Fibroblast of skin of abdomen (primary cell): ENCODE measurements at places on chromosomes 2 and 18.
A peak's percentile ranks its signal among the peaks of the same experiment; 100 is the strongest.

DNA sequence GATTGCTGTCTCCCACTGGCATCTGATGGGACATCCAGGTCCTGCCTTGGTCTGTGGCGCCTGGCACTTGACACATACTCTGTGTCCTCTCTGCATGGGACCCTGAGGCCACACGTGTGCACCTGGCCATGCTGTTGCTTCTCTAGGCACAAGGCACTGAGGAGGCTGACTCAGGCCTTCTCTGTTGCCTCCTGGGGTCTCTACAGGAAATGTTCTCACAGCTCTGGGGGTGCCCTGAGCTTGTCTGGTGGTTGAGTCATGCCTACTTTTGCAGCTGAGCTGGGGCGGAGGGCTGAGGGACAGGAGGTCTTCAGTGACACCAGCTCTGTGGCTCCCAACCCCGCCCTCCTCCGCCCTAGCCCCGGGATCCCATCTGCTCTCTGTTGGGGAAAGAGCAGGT lies 207.0 kb upstream of the HS6ST1 start:
- peak; percentile 31 for DNase-seq

GRCh38 chr2:211494536-211494935 lies 938.1 kb downstream of the CPS1 start:
- no peak for DNase-seq

- no peak for DNase-seq
These were observed 265.9 kb downstream of the TFCP2L1 start for GRCh38 chr2:121019071-121019470.

GRCh38 chr2:49288902-49289700 lies 134.8 kb upstream of the FSHR start:
- peak; percentile 73 for DNase-seq

- no peak for DNase-seq
These were observed 419.9 kb downstream of the NBAS start for GRCh38 chr2:15141211-15141610.

GRCh38 chr18:5584746-5585417 lies 41.1 kb upstream of the EPB41L3 start:
- peak; percentile 73 for DNase-seq

- no peak for DNase-seq
These were observed 34.9 kb downstream of the HDAC4 start for GRCh38 chr2:239365782-239366435.

DNA sequence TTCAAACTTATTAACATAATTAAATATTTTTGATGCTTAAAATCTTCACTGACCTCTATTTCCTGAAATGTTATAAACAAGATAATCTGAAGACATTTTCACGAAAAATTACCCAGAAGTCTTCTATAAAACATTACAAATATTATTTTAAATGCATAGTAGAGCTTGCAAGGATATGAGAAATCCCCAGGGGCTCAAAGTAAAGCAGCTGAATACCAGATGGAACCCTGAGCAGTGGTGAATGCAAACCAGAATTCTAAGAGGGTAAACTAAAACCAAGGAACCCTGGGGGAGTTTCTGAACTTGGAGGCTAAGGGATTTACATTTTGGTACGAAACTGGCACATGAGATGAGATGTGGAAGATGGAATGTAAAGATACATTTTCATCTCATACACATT lies 83.6 kb downstream of the FSHR start:
- DNase-seq, result no peak

- no peak for DNase-seq
These were observed 148.9 kb downstream of the TCF4 start for GRCh38 chr18:55439056-55439455.

DNA sequence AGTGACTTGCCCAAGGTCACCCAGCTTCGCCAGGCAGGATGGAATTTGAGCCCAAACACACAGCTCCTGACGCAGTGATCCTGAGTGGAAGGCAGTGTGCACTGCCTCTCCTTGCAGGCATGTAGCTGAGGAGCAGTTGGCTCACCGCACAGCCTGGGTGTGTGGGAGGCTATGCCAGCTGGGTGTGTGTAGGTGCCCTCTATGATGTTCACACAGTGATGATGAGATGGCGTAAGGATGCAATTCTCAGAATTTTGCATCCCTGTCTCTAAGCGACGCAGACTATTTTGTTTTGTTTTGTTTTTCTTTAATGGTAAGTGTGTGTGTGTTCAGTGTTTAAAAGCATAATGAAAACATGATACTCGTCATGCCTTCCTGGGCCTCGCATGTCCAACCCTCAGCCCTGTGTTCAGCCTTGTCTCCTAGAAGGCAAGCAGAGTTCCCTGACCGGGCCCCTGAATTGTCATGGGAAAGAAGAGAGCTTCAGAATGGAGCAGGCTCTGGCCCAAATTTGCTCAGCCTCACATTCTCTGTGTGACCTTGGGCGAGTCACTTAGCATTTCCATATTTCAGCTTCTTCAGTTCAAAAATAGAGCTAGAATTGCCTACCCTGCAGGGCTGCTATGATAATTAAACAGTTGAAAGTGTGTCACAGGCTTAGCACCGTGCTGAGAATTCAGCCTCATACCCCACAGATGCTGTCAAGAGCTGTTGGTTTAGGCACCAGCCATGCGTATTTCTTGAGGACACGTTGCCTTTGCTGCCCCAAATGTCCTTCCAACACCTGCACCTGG lies 603.6 kb upstream of the RAB6C start:
- DNase-seq, result no peak

DNA sequence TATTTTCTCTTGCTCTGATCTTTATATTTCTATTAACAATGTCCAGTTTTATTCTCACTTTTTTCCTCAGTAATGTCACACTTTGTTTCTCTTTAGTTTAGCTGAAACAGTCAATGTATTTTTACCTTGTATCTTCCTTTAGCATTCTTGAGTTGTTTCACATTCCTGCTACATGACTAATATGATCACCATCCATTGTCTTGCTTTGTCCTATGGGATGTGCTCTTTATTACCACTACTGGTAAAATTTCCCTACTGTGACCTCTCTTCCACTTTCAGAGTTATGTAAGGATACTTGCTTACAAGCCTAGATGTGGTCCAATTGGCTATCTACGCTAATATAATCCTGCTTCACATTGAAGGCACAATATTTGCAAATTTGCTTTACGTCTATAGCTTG lies 457.9 kb downstream of the PIK3C3 start:
- DNase-seq, result no peak

GRCh38 chr2:239827523-239827890 lies 197.6 kb downstream of the NDUFA10 start:
- DNase-seq, result no peak

DNA sequence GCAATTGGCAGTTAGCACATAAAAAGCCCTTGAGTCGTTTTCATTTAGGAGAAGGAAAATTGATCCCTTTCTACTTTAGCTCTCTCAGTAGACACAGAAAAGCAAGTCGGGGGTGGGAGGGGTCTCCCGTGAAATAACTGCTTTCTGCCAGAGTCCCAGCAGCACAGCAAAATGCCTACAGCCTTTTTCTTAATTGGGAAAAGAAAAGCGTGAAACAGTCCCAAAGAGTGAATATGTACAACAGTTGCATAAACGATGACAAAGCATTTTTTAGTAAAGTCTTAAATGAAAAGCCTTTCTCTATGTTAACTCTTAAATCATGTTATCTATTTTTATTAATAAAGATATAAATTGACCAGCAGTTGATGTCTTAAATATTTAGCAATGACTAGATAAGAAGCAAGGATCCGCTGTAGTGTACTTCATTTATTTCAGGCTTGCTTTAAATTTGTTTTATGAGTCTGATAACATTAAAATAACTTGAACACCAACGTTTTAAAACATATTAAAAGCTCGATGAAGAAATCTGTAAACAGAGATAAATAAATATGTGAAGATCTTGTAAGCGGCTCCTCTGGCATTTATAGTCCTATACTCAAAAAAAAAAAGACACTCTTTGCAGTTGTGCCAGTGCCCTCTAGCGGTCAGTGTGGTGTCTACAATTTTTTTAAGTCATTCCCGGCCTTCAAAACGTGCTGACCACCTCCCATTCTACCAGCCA lies 42.3 kb upstream of the ATIC start:
- DNase-seq, result peak; percentile 80

DNA sequence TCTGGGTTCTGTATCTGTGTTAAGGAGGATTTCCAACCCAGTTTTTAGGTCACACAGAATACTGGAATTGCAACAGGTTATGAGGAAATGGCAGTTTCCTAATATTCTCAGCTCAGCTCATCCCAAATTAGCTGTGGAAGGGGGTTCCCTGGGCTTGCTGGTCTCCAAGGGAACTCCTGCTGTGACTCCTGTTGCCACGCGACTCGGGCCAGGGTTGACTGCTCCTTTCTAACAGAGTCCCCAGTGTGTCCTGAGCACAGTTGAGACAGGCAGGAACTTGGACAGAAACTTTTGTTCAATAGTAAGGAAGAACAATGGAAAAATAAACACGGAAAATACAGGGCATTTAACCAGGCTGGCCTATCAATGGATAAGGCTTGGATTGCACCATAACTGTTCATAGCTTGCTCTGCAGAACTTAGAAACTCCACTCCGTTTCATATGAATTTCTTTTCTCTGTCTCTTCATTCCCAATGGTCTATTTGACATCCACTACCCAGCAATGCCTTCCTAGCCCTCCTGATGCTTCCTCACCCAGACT lies 3.8 kb upstream of the ROCK2 start:
- no peak for DNase-seq

- no peak for DNase-seq
These were observed 27.1 kb upstream of the ELOA2 start for GRCh38 chr18:47062471-47062870.

DNA sequence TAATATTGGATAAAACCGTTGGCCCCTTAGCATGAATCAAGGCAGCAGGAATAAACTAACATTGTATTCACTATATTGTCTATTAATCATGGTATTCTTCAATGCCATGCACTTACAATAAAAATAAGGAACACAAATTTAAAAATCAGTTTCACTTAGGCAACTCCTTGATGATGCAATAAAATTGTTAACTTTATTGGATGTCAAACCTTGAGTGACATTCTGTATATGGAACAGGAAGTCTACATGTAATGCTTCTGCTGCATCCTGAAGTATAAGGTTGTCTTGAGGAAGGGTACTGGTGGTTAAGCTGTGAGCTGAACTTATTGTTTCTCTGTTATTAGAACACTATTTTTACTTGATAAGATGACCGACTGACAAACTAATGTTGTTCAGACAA lies 605.5 kb downstream of the SATB2 start:
- DNase-seq, result no peak

GRCh38 chr2:10613263-10613662 lies 76.5 kb downstream of the NOL10 start:
- DNase-seq, result no peak

GRCh38 chr2:171583566-171583965 lies 61.3 kb downstream of the CYBRD1 start:
- no peak for DNase-seq

DNA sequence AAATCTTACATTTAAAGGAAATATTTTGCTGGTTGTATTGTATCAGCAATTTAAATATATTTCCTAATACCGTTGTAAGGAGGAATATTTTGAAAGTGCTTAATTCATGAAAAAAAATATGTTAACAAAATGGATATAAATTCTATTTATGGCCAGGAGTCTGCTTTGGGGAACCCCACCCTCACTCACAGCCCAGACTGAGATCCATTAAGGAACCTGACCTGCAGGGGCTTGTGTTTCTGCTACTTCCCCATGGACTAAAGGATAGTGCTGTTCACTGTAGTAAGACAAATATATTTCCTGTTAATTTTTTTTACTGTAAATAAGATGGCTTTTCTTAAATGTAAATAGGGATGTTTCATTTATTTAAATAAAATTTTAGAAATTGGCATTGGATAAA lies 221.9 kb upstream of the COL3A1 start:
- no peak for DNase-seq

GRCh38 chr2:130336877-130337734 lies 5.6 kb upstream of the IMP4 start:
- DNase-seq, result peak; percentile 76

GRCh38 chr2:138421971-138422335 lies 79.6 kb upstream of the SPOPL start:
- DNase-seq, result peak; percentile 85

DNA sequence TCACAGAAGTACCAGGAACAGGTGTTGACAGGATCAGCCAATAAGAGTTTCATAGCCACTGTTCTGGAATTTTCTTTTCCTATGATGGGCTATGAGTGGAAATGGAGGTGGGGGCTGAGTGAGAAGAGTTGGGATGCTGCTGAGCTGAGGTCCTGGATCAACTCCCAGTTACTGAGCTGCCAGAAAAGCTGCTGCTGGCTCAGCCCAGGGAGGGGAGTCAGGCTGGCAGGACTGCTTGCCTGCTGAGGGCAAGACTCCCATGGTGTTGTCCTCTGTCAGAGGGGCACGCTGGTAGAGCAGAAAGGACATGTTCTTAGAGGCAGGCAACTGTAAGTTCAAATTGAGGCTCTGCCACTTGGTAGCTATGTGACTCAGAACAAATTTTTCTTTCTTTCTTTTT lies 11.8 kb downstream of the TPGS2 start:
- no peak for DNase-seq

GRCh38 chr2:126736133-126736874 lies 80.3 kb downstream of the GYPC start:
- peak; percentile 18 for DNase-seq

DNA sequence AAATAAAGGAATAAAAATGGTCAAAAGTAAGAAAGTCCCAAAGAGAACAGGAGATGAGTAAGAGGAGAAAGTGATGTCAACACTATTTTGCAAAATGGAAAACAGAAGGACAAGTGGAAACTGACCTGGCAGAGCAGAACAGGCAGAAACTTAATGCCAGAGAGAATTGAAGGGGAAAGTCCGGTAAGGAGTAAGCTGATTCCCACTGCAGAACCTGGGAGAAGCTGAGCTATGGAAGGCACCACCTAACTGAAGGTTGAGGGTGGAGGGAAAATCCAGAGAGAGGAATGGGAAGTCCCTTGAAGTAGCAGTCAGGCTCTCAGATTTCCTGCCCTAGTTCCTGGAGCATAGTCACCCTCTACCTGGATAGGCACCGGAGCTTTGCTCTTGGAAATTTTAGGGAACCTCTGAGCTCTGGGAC lies 59.8 kb downstream of the MOGAT1 start:
- DNase-seq, result no peak

DNA sequence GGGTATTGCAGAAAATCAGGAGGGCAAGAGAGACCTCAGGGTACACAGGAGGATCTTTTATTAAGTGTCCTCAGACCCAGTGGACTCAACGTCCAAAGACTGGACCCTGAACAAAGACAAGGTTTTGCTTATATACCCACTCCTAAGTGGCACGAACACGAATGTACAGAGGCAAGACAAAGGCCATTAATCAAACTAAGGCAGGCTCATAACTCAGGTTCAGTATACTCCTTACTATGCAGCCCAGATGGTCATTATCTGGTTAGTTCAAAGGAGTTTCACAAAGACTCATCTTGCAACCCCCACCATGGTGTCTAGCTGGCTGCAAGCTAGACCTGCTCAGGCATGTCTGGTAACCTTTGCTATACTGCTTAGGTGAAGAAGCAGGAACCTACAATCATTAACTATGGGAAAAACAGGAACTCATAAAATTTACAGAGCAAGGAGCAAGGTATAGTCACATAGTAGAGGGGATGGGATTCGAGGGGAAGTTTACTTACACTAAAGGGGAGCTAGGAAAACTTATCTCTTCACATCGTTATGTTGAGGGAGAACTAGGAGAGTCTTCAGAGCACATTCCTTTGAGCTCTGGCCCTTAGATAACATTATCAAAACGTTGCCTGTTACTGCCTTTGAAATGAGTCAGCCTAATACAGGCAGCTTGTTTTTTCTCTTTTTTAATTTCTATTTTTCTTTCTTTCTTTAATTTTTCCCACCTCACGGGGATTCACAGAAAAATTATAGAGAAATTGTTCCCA lies 33.9 kb downstream of the SLC4A3 start:
- no peak for DNase-seq
